ENCODE measurements at places on chromosomes 4 and X.
A peak's percentile ranks its signal among the peaks of the same experiment; 100 is the strongest.

DNA sequence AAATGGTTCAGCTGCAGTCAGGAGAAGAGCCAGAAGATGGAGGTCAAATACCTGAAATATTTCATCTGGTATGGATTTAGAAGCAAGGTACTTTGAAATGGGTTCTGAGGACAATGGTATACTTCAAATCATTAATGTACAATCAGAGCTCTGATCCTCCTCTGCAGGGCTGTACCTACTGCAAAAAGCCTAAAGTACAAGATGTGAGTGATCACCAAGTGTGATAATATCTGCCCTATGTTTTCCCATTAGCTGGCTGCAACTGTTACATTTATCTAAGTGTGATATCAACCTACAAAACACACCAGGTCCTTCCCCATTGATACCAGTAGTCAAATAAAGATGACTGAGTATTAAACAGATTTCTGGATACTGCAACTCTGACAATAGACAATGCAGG lies 25.1 kb downstream of the HDX start:
- no peak for DNase-seq

DNA sequence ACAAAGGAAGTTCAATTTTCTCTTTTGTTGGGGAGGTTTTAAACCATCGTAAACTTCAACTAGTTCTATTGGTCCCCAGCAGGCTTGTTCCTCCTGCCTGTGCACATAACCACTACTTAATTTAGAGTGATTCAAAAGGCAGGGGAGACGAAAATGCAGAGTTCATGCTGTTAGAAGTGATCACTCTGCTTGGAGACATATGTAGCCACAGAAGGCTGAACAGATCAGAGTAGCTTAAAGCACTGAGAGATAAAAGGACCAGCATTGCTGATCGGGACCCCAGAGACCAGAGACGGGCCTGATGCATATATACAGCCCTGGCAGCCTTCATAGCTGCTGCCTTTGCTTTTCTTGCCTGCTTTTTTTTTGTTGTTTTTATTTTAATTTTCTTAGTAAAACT lies 662.0 kb upstream of the CPEB2 start:
- DNase-seq: no peak

GRCh38 chr4:83413676-83414075 lies 41.9 kb downstream of the HELQ start:
- DNase-seq: no peak

GRCh38 chr4:24102621-24103020 lies 212.8 kb upstream of the PPARGC1A start:
- no peak for DNase-seq

- no peak for DNase-seq
Observed at GRCh38 chrX:40508560-40508959, 72.2 kb upstream of the ATP6AP2 start.

GRCh38 chr4:183506389-183506735 lies 1.5 kb downstream of the ING2 start:
- no peak for DNase-seq

- DNase-seq: no peak
Observed at GRCh38 chr4:71415491-71415890, 76.7 kb downstream of the SLC4A4 start.

DNA sequence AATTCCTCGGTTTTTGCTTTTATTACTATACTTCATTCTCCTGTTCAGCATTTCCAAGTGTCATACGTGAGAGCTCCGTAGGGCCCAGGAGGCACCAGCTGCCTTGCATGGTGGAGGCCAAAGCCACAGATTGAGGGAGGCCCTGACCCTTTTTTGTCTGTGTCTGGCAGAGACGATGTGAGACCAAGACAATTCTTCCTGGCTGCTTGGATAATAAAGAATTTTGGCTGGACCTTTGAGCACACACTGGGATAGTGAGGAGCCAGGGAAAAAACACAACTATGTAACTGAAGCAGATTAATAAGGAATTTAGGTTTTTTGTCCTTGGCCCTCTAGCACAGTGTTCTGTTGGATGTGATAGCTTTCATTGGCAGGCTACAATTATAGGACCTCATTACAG lies 161.0 kb downstream of the CPXCR1 start:
- DNase-seq: no peak

GRCh38 chrX:34598362-34598761 lies 58.7 kb downstream of the TMEM47 start:
- no peak for DNase-seq

GRCh38 chr4:163195247-163195765 lies 28.6 kb upstream of the NAF1 start:
- no peak for DNase-seq

GRCh38 chr4:137510557-137511265 lies 21.6 kb downstream of the PCDH18 start:
- DNase-seq: no peak

DNA sequence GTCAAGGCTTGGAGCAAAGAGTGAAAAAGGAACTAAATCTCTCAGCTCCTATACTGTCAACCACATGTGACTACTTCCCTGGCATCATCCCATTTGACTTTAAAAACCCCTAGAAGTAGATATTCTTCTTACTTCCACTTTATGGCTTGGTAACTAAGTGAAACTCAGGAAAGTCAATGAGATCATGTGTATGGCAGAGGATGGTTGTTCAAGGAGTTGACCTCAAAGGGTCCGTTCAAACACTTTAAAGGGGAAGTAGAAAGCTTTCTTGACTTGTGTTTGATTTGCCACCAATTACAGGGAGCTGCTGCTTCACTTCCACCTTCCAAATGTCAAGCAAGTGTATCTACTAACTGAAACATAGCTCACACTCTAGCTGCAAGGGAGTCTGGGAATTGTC lies 187.2 kb downstream of the RAB28 start:
- DNase-seq: no peak

DNA sequence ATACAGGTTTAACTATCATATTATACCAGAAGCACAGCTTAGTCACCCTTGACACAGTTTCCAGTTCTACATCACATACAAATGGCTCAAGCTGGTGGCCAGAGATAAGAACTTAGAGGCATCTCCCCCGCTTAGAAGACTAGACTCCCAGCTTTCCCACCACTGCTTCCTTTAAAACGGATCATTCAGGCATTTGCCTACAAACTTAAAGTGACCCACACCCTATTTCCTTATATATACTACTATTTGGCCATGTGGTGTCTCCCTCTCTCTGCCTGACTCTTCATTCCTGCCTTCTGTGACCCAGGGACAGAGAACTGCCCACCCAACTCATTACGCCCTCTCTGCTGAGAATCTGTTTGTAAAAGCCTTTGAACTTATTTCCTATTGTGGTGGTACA lies 781.2 kb upstream of the DIAPH2 start:
- no peak for DNase-seq

DNA sequence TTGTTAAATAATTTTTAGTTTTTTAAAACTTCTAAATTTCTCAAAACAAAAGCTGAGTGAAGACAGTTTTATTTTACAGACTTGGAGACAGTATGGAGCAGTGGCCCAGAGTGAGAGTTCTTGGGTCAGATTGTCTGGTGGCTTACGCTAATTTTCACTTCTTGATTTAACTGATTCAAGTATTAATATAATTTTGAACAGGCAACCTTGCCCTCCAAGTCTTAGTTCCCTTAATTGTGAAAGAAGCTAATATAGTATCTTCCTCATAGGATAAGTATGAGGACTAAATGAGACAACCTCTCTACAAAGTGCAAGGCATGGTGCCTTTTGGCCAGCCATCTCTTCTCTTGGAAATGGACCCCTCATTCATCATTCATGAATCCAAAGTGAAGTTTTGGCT lies 25.4 kb downstream of the ATP7A start:
- DNase-seq: no peak

DNA sequence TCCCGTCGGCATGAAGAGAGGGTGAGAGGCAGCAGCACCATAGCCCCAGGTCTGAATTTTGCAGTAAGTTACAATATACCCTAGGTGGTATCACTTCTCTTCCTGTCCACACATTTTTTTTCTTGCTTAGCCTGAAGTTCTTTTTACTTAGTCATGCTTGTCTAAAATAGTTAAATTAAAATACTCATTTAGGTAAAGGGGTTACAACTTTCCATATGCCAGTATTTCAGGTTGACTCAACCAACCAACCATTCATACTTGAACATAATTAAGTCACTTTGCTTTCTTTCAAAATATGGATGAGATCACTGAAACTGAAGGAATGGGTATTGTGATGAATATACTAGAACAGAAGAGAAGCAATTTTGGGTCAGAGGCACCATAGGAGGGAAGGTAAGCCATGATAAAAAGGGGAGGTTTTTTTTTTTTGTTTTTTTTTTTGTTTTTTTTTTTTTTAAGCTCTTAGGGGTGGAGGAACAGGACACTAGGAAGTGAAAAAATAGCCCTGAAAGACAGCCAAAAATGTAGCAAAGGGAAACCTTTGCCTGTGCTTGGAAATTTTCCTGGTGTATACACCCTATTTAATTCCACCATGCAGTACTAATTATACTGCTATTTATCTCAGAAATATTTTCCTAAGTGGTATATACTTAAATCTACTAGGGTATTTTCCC lies 41.8 kb downstream of the RPS6KA3 start:
- DNase-seq: no peak

DNA sequence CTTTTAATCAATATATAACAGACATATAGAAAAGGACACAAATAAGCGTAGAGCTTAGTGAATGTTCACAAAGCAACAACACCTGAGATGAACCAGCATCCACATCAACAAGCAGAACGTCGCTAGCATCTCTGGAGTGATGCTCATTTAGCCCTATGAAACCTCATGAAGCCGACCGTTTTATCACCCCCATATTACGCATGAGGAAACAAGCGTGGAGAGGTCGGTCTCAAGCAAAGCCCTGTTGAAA lies 524 bp upstream of the RPS3A start:
- DNase-seq: no peak

DNA sequence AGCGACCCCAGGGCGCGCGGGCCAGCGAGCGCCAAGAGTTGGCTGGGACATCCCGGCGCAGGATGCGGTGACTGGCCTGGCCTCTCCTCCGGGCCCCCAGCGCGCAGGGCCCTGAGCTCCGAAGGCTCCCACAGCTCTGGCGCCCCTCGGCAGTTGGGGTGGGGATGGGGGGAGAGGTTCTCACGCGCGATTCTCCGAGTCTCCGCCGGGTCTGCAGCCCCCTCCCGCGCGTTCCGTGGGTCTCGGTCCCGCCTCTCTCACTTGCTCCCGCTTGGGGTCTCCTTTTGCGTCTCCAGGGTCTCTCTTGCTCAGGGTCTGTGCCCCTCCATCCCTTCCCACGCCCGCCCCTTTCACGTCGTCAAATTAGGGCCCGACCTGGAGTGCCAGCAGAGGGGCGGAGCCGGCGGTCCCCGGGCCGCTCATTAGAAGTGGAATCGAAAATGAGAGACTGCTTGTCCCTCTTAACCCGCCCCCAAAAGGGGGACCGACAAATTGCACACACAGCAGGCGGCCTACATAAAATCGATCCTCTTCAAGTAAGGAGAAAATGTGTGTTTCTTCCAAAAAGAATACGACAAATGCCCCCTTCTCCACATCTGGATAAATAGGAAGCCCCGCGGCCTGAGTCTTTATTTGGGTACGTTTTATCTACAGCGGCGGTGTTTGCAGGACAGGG lies 877 bp upstream of the NKX1-1 start:
- no peak for DNase-seq

DNA sequence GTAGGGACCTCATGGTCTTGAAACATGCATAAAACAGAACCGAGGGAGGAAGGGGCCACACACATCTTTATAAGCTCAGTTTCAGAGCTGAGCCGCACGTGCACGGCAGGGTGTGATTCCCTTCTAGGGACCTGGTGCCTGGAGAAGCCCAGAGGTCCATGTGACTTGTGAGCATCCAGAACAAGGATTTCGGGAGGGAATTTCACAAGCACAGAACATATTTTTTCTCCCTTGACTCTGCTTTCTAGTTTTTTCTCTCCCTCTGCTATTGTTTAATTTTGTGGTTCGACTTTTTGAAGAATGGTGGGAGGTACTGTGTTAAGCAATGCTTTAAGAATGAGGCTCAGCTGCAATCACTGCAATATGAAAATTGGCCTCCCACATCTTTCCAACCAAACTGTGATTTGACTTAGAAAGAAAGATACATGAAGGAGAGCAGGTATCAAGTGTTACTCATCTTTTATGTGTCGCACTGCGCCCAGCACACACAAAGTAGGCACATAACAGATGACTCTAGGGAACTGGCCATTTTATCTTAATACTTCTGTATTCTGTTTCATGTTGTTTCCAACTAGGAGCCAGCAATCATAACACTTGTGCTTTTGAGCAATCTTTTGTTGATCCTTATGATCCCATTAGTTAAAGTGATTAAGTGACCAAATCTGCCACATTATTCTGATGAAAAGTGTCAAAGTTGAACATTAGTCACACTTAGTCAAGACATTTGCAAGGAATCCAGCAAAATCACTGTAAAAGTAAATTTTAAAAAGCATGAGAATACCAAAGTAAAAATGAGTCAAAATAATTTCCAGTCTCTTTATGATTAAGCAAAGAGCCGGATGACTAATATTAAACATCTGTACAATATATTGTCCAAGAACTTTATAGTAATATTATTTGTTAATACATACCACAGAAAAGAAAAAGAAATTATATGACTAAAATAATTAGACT lies 86.4 kb downstream of the SHISA3 start:
- DNase-seq: no peak

GRCh38 chrX:138886769-138887168 lies 175.3 kb upstream of the FGF13 start:
- no peak for DNase-seq

GRCh38 chrX:44927398-44927797 lies 54.4 kb downstream of the KDM6A start:
- no peak for DNase-seq

GRCh38 chrX:23732704-23733103 lies 10.4 kb downstream of the ACOT9 start:
- DNase-seq: peak; percentile 22

GRCh38 chr4:166012129-166013030 lies 139.3 kb downstream of the TLL1 start:
- no peak for DNase-seq

GRCh38 chr4:3241898-3242524 lies 6.9 kb upstream of the MSANTD1 start:
- DNase-seq: no peak

DNA sequence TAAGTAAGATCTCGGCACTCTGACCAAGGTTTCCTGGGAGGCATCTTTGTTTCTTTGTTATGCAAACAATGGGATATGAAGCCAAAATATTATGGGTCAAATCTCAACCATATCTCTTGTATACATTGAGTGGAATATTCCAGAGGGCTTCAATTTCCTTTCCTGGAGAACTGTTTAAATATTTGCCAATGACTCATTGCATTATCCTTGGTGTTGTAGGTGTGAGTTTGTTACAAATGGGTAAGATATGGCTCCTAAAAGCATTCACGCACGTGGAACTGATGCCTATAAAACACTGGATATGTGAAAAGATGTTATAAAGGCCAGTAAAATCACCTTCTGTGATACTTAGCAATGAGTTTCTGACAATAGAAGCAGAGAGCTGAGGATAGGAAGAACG lies 150.5 kb upstream of the WDR1 start:
- no peak for DNase-seq

DNA sequence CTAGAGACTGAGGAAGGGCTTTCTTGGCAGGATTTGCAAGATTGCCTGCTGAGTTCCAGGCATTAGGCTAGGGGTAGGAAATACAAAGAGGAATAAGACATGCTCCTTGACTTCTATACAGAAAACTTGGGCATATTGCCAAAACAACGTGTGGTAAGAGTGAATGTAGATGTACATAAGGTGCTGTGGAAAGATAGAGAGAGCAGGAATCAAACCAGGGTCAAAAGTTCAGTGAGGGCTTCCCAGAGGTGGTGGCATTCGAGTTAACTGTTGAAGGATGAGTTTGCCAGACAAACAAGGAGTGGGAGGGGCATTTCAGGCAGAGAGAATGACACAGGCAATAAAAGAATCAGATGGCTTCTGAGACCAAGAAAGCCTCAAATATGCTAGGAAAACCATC lies 187.9 kb downstream of the KDR start:
- DNase-seq: no peak

GRCh38 chr4:68871809-68872642 lies 56.2 kb downstream of the UGT2B10 start:
- no peak for DNase-seq

GRCh38 chrX:136710325-136710951 lies 62.5 kb downstream of the CD40LG start:
- DNase-seq: peak; percentile 62
